CD4-positive, alpha-beta T cell (primary cell): ENCODE measurements at places on chromosomes 5 and 9. TPM values are rescaled to one million over a fixed set of nuclear protein-coding genes. Genes with fewer than 3 reads are reported as not detected.

SOWAHA gene
- not detected for total RNA-seq

RAB14 gene
- 58.2 TPM for total RNA-seq

PTPN3 gene
- not detected for total RNA-seq

PCDH12 gene
- total RNA-seq, result not detected

GRCh38 chr9:26463837-26464236 lies 428.8 kb downstream of the CAAP1 start:
- no peaks in the 10 kb centered on the region for H3K4me1 ChIP-seq
- no peaks in the 10 kb centered on the region for H3K36me3 ChIP-seq
- H3K4me3 ChIP-seq, result no peak overlapping the region
- no peak for DNase-seq
- no peak overlapping the region for H3K27ac ChIP-seq

DNA sequence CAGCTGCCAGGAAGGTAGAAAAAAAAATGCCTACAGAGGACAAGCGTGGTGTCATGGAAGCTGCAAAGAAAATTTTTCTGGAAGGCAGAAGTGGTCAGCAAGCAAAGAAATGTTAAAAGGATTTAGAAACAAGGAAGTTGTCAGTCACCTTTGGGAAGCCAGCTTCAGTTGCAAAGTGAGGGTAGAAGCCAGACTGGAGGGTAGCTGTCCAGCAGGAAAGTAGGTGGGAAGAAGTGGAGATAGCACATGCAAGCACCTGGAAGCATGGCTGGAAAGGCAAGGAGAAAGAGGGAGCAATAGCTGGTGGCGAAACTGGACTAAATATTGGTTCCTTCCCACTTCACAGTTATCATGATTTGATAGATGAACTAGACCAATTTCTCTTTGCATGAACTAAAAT lies 54.3 kb downstream of the ADRB2 start:
- no peaks in the 10 kb centered on the region for H3K4me1 ChIP-seq
- no peak overlapping the region for H3K4me3 ChIP-seq
- no peaks in the 10 kb centered on the region for H3K36me3 ChIP-seq
- no peak for DNase-seq
- H3K27me3 ChIP-seq, result no peaks in the 10 kb centered on the region

DNA sequence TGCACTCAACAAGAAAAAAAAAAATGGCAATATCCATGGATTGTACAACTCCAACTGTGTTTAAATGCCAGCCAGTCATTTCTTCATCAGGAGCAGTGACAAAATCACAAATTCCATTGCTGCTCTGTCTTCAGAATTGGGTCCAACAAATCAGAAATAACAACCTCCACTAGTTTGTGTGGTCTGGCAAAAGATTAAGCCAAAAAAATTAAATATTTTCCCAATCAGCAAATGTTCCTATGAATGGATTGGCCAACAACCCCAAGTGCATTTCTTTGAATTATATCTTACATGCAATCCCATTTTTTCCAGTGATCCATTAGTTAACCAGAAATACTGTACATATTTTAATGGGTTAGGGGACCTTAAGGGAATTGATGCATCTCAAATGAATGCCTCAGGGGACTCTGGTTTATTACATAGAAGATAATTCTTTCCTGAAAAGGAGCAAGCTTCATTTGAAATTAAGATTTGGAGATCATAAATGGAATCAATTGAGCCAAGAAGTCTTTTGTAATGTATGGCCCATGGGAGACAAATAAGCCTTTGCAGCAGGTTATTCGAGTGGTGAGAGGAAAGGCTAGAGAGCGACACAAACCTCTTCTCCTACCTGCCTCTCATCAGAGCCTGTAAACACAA lies 131.8 kb downstream of the TLE1 start:
- no peaks in the 10 kb centered on the region for H3K36me3 ChIP-seq
- no peak overlapping the region for H3K4me3 ChIP-seq
- no peaks in the 10 kb centered on the region for H3K4me1 ChIP-seq
- no peak overlapping the region for H3K27ac ChIP-seq

DNA sequence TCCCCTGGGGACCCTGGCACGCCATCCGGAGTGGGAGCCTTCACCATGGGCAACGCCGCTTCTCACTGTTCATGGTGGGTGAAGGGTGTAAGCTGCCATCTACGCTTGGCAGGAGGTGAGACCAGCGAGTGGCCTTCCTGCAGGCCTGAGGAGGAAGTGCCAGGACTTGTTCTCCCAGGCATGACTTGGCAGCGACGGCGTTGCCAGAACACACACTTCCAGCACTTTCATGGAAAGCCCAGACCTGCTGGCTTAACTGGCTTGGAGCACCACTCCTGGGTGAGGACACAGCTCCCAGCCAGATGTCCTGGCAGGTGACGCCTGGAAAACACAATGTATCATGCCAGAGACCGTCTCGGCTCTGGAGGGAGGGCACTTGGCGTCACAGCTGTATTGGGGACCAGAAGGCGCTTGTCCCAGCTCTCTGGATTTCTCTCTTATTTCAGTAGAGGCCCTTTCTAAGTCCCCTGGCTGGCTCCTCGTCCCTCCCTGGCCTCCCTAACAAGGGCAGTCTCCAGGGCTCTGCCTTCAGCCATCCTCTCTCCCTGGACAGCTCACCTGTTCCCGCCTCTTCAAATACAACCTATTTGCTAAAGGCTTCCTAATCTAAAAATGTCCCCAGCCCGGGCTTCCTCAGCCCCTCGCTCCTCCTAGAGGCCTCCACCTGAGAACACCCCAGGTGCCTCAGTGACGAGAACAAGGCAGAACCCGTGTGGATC lies 188.3 kb downstream of the OLFM1 start:
- no peak for DNase-seq
- H3K4me1 ChIP-seq, result no peaks in the 10 kb centered on the region
- H3K27ac ChIP-seq, result no peak overlapping the region
- H3K27me3 ChIP-seq, result no peaks in the 10 kb centered on the region
- H3K36me3 ChIP-seq, result no peaks in the 10 kb centered on the region
- H3K4me3 ChIP-seq, result no peak overlapping the region

- H3K27me3 ChIP-seq, result no peaks in the 10 kb centered on the region
- no peaks in the 10 kb centered on the region for H3K36me3 ChIP-seq
- H3K4me3 ChIP-seq, result no peak overlapping the region
- DNase-seq, result no peak
- H3K4me1 ChIP-seq, result peaks cover 2% of the 10 kb centered on the region
These were observed 56.7 kb upstream of the EQTN start for GRCh38 chr9:27353474-27354229.

GRCh38 chr5:135095871-135096270 lies 61.8 kb upstream of the PITX1 start:
- no peak overlapping the region for H3K27ac ChIP-seq
- H3K4me3 ChIP-seq, result no peak overlapping the region
- H3K27me3 ChIP-seq, result no peaks in the 10 kb centered on the region
- no peaks in the 10 kb centered on the region for H3K4me1 ChIP-seq
- no peak for DNase-seq

- no peak for DNase-seq
- no peak overlapping the region for H3K27ac ChIP-seq
- no peaks in the 10 kb centered on the region for H3K27me3 ChIP-seq
- no peaks in the 10 kb centered on the region for H3K36me3 ChIP-seq
These were observed 631.7 kb upstream of the CDH6 start for GRCh38 chr5:30561771-30562170.

DNA sequence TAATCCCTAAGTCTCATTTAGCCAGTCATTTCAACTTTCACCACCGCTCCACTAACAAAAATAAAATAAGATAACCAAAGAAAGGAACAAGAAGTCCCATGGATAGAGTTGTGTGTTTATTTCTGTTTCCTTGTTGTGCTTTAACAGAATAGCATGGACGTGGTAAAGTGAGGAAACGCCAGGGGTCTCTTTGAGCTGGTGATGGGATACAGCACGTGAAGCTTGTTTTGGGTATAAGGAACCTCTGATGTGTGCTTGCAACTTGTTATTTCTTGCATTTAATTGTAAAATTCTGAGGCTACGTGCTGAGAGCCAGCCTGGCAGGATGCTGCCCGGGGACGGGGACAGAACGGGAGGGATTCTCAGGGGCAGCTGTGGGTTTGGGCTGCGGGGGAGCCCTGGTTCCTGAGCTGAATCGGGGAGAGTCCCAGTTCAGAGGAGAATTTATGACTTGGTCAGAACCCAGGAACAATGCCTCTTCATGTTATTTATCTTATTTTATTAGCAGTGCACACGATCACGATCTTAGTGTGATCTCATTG lies 63.4 kb downstream of the ANKRD33B start:
- H3K27ac ChIP-seq, result no peak overlapping the region
- H3K4me1 ChIP-seq, result peaks cover 21% of the 10 kb centered on the region
- H3K4me3 ChIP-seq, result peak overlapping the region; percentile 48
- DNase-seq, result no peak

GRCh38 chr9:76608575-76609273 lies 149.7 kb downstream of the GCNT1 start:
- no peaks in the 10 kb centered on the region for H3K27me3 ChIP-seq
- H3K36me3 ChIP-seq, result no peaks in the 10 kb centered on the region
- no peak for DNase-seq

DNA sequence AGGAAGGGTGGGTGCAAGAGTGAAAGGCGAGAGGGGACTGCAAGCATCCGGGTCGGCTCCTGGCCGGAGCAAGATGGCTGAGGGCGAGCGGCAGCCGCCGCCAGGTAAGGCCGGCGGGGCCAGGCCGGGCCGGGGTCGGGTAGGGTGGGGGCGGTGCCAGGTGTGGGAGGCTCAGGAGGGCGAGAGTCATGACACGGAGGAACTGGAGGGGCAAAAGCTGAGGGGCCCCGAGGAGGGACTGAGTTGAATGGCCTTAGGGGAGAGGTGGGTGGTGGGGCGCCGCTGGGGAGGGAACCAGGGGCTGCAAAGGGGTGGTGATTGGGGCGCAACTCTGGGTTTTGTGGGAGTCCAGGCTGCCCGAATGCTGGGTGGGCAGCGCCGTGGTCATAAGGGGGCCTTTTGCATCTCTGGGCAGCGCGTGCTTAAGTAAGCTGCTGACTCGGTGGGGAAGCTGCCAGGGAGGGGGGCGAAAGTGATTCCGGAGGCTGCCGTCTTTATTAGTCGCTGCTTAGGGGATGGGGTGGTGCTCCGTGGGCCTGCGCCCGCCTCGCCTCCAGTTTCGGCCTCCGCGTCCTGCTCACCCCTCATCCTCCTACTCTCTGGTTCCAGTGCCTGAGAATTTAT lies 425 bp downstream of the PTPA start:
- peak overlapping the region; percentile 70 for H3K27ac ChIP-seq
- H3K4me1 ChIP-seq, result peaks cover 34% of the 10 kb centered on the region
- peaks cover 2% of the 10 kb centered on the region for H3K36me3 ChIP-seq
- no peak for DNase-seq
- peak overlapping the region; percentile 93 for H3K4me3 ChIP-seq

GRCh38 chr9:71690063-71690688 lies 78.1 kb downstream of the CEMIP2 start:
- peak; percentile 19 for DNase-seq
- no peak overlapping the region for H3K4me3 ChIP-seq
- H3K27ac ChIP-seq, result no peak overlapping the region
- no peaks in the 10 kb centered on the region for H3K27me3 ChIP-seq

- no peak overlapping the region for H3K4me3 ChIP-seq
- no peaks in the 10 kb centered on the region for H3K36me3 ChIP-seq
- no peaks in the 10 kb centered on the region for H3K27me3 ChIP-seq
- H3K4me1 ChIP-seq, result no peaks in the 10 kb centered on the region
- peak; percentile 31 for DNase-seq
These were observed 267.2 kb downstream of the RAB3C start for GRCh38 chr5:58849921-58850667.

DNA sequence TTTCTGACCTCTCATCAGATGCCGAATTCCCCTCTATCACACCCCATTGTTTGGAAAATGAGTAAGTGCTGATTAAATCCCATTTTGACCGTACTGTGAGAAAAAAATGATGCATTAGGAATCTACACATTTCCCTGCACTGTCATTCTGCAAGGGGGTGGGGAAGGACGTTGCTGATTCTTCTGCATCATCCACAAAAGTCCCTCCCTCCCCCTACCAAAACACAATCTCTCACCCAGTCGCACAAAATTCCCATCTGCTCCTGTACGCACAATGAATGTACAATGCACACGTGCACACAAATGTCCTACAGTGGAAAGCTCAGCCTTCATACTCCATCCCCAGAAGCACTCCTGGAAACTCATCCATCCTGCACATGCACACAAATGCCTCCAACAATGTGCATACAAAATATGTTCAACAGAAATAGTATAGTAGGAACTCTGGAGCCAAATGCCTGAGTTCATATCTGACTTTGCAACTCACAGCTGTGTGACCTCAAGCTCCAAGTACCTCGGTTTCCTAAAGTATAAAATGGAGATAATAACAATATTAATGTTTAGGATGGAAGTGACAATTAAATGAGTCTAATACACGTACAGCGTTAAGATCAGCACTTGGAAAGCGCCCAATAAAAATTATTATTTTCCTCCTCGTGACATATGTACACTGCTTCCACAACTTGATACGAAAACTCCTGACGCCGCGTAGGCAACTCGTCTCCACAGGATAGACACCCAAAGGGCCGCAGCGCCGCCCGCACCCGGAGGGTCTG lies 809 bp downstream of the TNIP1 start:
- H3K4me1 ChIP-seq, result peaks cover 86% of the 10 kb centered on the region
- no peaks in the 10 kb centered on the region for H3K27me3 ChIP-seq
- DNase-seq, result no peak
- H3K36me3 ChIP-seq, result peaks cover 30% of the 10 kb centered on the region
- H3K4me3 ChIP-seq, result peak overlapping the region; percentile 85

- no peak overlapping the region for H3K27ac ChIP-seq
- H3K27me3 ChIP-seq, result no peaks in the 10 kb centered on the region
- no peak overlapping the region for H3K4me3 ChIP-seq
- no peak for DNase-seq
- no peaks in the 10 kb centered on the region for H3K36me3 ChIP-seq
These were observed 36.1 kb downstream of the DAP start for GRCh38 chr5:10724781-10725507.

DNA sequence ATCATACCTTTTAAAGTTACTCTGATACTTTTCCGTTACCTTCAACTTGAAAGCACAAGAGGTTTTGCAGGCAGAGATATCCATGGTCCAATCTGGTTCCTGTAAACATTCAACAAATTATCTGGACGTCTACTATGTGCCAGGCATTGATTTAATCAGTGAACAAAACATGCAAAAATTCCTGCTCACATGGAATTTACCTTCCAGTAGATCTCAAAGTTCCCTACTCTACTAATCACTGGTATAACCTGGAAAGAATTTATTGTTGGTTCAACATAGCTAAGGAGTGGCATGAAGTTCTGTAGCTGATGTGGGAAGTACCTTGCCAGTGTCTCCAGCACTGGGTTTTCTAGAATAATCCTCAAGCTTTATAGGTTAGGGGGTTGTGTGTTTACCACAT lies 9.8 kb downstream of the OCLN start:
- no peak overlapping the region for H3K27ac ChIP-seq
- no peak overlapping the region for H3K4me3 ChIP-seq
- no peaks in the 10 kb centered on the region for H3K36me3 ChIP-seq
- no peak for DNase-seq
- H3K4me1 ChIP-seq, result no peaks in the 10 kb centered on the region

GRCh38 chr9:122342323-122343050 lies 28.3 kb upstream of the PTGS1 start:
- H3K4me1 ChIP-seq, result peaks cover 4% of the 10 kb centered on the region
- H3K27ac ChIP-seq, result no peak overlapping the region
- H3K27me3 ChIP-seq, result peaks cover 10% of the 10 kb centered on the region
- no peaks in the 10 kb centered on the region for H3K36me3 ChIP-seq
- DNase-seq, result no peak

GRCh38 chr9:136673975-136674785 lies 11.5 kb downstream of the EGFL7 start:
- H3K4me1 ChIP-seq, result peaks cover 6% of the 10 kb centered on the region
- H3K36me3 ChIP-seq, result no peaks in the 10 kb centered on the region
- H3K27me3 ChIP-seq, result no peaks in the 10 kb centered on the region

GRCh38 chr9:842635-843426 lies 1.3 kb downstream of the DMRT1 start:
- no peak overlapping the region for H3K27ac ChIP-seq
- H3K27me3 ChIP-seq, result peaks cover 46% of the 10 kb centered on the region
- H3K4me3 ChIP-seq, result no peak overlapping the region
- no peaks in the 10 kb centered on the region for H3K4me1 ChIP-seq
- no peaks in the 10 kb centered on the region for H3K36me3 ChIP-seq
